Occipital lobe (tissue), 3 donors: ENCODE measurements at places on chromosomes 1 and 21.

- no peak for DNase-seq
Measured at GRCh38 chr1:230891413-230891812, 23.1 kb upstream of the C1orf198 start.

DNA sequence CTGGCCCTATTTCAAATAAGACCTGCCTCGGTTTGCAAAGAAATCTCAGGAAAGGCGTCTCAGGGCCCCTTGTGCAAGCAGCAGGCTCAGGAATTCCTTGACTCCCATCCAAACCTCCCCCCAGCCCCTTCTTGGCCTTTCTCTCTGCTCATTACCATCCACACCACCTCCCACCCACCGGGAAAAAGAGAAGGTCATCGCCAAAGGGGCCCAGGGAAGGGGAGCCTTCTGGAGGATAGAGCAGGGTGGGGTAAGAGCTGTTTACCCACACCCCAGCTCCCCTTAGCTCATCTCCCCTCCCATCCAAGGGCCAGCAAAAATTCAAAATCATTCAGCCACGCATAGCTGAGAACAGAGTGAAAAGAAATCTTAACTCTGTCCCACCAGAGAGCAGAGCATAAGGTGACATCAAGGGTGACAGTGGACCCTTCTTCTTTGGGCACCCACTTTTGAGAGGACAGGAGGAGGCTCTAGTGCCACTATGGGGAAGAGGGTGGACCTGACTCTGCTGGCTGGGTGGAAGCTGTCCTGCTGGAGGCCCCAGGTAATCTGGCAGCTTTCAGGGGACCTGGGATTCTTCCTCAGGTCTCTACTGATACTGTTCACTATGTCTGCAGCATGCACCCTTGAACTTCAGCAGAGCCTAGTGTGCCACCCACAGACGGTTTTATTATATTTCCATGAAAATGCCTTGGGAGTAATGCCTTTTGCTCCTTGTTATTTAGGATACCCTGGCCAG, 3.9 kb upstream of the WNT2B start:
- no peak for DNase-seq

GRCh38 chr1:108881369-108881768, 4.6 kb downstream of the GPSM2 start:
- no peak for DNase-seq

DNA sequence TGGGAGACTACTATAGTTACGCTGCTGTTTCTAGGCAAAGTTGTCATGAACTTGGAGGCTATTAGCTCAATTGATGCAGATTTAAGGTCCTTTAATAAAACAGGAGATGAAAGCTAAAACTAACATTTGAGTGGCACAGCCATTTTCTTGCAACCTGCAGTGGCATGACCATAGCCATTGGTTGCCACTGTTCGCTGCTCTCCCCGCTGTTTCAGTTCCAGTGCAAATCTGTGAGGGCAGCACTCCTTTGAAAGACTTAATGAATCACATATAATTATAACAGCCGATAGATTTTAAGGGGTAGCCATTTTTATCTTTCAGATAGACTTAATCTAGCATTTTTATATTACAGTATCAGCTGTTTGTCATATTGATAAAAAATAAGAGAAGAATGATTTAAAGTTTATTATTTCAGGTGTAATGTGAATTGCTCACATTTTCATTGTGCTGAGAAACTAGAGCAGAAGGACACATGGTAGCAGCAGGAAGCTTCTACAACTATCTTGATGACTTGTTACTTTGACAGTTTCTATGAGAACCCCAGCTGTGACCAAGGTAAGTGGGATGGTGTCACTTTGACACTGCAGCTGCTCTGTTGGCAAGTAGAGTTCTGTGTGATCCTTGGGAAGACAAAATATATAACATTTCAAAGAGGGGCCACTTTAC, 203.7 kb downstream of the PLA2G4A start:
- no peak for DNase-seq

DNA sequence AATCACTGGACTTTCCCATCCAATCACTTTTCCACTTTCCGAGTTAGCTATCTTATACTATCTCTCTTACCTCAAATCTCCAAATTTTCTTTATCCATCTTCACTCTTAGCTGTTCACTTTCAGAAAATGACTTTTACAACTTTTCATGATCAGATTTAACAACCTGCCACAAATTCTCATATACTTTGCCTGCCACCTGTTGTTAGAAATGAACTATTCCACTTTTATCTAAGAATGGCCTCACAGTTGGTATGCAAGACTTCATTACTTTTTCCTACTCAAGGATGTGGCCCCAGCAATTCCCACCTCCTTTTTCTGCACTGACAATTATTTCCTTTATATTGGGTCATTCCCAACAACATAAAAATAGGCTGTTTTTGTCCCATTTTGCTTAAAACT, 93.6 kb upstream of the DEPDC1 start:
- no peak for DNase-seq

DNA sequence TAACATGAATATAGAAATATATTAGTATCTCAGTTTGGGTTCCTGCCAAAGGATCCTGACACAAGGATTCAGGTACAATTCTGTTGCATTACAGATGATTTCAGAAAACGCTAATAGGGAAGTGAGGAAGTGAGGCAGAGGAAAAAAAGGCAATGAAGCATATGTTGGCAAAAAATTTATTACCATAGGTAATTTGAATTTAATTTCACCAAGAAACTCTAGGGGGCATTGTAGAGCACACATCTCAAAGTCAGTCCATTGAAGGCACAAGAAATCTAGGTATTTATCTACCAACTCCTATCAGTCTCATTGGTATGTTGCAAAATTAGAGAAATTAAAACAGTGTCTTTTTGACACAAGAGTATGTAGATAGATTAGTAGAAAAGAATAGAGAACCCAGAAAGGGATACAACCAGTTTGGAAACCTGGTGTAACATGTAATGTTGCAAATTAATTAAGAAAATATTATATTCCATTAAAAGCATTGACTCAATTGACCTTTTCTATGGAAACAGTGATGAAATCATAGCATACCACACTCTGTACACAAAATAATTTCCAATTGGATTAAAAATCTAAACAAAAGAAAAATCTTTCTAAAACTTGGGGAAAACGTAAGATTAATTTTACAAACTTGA, 104.9 kb upstream of the SNX7 start:
- no peak for DNase-seq

DNA sequence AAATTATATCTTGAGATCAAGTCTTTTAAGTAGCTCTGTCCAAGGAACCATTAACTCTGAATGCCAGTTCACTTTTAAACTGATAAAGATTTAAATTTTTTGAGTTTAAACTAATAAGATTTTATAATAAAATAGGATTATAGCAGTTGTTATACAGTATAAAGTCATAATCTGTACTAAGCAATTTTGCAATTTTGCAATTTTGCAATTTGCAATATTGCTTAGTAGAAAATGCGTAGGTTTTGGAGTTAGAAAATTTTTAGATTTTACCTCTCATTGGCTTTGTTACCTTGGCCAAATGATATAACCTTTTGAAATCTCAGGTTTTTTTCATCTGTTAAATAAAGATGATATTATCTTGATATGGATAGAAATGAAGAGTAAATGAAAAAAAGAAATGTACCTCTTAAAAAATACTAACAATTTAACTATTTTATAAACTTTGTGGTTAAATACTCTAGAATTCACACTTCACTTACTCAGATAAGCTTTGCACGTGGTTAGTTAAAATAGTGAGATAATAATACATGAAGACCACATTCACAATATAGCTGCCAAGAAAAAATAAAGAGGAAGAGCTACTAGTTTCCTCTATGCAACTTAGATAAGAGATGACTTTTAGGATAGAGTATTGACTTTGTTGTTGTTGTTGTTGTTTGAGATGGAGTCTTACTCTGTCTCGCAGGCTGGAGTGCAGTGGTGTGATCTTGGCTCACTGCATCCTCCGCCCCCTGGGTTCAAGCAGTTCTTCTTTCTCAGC, 13.9 kb downstream of the CCDC18 start:
- no peak for DNase-seq

DNA sequence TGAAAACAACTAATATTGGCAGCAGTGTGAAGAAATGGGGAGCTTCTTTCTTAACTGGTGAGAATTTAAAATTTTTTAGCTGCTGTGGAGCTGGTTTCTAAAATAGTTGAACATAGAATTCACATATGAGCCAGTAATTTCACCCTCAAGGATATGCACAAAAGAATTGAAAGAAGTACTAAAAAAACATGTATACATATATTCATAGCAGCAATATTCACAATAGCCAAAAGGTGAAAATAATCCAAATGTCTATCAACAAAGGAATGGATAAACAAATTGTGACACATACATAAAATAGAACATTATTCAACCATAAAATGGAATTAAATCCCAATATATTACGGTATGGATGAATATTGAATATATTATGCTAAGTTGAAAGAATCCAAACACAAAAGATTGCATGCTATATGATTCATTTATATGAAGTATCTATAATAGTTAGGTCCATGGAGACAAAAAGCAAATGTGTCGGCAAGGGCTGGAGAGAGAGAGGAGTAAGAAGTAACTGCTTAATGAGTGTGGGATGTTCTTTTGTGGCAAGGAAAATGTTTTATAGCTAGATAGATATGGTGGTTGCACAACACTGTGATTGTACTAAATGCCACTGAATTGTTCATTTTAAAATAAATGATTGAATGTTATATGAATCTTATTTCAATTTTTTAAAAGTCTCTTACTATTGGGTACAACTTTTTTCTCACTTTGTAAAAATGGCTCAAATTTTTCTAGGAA, 14.8 kb upstream of the COL11A1 start:
- DNase-seq, result no peak

DNA sequence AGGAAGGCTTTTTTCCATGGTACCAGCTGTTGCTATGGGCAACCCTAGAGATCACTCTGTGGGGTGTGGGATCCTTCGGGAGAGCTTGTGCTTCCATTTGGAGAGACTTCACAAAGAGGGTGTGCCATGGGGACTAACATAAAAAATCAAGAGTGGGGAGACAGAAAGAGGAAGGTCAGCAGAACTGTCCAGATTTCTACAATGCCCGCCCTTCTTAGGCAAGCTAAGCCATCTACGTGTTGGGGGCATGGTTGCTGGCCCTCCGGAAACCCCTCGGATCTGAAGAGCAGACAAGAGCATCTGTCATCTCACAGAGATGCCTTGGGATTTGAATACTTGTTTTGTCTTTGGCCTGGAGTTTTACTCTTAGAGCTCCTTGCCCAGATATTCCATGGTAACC, 83.9 kb upstream of the ZNF648 start:
- no peak for DNase-seq

DNA sequence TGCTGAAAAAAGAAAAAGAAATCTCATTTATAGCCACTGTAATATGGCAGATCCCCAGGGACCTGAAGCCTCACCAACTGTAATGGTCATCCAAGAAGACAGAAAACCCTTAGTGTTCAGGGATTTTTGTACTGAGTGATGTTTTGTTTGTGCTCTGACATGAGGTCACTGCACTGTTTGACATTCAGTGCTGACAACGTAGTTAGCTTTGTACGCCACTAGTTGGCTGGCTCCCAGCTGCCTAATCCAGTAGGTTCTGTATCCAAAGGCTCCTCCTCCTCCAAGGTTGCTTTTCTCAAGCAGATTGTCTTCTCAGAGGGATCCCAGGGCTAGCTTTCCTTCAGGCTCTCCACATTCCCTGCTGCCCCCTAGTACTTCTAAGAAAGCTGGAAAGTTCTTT, 9.5 kb upstream of the YRDC start:
- peak; percentile 13 for DNase-seq

DNA sequence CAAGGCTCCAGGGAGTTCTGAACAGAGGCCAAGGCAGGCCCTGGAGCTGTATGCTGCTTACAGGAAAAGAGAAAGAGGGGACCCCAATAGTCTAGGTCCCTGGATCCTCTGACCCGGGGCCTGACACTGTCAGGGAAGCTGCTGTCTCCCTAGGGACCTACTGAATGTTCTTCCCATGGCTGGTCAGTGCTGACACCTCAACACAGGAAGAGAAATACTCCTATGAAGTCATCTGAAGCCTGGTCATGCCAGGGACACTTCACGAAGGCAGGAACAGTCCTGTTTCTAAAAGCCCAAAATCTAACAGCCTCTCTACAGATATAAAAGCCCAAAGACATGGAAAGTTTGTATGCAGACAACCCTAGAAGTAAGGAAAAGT, 1.7 kb upstream of the LAD1 start:
- DNase-seq, result no peak

DNA sequence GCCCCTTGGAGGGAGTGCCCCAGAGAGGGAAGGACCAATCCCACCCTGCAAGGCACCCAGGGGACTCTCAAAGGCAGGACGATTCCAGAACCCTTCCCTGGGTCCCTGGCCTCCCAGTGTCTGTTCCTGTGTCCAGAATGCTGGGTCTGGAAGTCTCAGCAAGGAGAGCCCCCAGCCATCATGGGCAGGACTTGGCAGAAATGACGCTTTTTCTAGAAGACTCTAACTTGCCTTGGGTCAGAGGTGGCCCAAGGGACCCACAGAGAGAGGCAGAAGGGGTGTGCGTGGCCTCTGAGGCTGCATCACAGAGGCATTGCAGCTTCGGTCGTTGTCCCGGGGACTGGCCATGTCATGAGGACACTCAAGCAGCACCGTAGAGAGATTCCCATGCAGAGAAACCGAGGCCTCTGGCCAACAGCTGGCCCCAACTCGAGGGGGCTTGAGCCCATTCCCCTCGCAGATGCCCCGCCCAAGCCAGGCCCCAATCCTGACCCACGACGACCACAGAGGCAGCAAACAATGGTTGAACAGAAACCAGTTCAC, 57.8 kb downstream of the WNT9A start:
- DNase-seq, result no peak

GRCh38 chr1:15707239-15707925, 23.3 kb downstream of the PLEKHM2 start:
- no peak for DNase-seq

DNA sequence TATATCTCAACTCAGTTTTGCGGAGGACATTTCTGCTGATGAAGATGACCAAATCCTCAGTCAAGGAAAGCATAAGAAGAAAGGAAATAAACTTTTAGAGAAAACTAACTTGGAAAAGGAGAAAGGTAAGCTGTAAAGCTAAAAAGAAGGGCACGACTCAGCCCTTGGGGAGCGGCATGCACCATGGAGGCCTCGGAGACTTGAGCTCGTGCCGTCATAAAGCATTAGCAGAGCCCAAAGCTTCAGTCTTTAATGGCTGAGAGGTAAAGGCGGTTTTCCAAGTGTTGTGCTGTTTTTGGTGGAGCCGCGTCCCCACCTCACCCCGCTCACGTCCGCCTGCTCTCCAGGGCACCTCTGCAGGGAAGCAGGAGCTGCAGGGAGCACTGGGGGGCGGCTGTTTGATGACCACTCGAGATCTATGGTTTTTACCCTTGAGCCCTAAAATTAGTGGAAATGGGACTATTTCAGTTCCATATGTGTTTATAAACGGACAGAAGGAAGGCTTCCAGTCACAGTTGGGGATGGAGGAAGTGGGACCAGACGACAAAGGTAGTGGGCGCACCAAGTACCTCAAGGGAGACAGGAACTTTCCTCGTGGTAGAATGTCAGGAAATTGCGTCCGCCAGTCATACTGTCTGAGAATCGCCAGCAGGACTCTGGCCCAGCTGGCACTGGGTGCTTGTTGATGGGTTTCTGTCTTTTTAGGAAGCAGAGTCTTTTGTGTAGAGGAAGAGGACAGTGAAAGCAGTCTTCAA, 27.6 kb downstream of the RRP1B start:
- no peak for DNase-seq

DNA sequence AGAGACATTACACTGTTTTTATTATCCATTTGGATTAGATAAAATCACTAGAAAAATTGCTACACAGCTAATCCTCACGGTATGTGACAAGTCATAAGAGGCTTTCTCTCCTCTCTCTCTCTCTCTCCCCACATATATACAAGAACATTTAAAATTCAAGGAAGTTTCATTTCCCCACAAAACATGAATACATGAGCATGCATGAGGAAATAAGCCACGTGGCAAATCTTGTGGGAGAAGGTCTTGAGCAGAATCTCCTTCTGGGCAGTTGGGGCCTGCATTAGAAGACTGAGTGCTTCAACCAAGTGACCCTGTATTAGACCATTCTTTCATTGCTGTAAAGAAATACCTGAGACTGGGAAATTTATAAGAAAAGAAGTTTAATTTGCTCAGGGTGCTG, 1313.1 kb downstream of the MRPL39 start:
- no peak for DNase-seq
